EL (cell line): ENCODE measurements at places on chromosomes 16 and 17.

DNA sequence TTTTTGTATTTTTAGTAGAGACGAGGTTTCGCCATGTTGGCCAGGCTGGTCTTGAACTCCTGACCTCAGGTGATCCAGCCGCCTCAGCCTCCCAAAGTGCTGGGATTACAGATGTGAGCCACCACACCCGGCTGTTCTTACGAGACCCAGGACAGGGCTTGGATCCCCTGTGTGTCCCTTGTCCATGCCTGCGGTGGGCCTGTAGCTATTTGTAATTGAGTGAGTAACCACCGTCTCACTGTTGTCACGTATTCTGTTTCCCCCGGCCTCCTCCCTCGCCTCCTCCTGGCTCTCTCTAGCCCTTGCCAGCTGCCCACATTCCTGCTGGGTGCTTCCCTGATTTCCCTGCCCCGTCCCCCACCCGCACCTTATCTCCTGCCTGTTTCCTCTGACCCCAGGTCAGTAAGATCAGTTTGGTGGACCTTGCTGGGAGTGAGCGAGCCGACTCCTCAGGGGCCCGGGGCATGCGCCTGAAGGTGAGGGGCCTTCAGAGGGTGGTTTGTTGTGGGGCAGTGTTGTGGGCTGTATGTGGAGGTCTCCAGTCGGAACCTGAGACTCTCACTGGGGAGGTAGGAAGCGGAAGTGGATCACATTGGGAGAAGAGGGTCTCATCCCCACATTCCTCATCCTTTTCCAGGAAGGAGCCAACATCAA lies 5.6 kb downstream of the KIF1C start:
- no peak for DNase-seq

GRCh38 chr16:81547194-81547938 lies 102.8 kb downstream of the CMIP start:
- DNase-seq, result no peak

DNA sequence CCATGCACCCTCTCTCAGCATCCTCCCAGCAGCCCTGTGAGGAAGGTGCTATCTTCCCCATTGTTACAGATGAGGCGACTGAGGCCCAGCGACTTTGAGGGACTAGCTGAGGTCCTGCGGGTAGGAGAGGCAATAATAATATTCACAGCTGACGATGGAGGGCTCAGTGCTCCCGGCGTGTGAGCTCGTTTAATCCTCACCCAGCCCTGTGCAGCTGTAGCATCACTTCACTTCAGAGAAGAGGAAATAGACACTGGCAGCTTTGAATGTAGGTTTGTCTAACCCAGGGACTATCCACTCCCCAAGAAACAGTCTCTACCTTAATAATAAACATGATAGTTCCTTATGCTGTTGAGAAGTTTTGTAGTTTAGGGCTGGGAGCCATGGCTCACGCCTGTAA lies 21.6 kb downstream of the LASP1 start:
- no peak for DNase-seq

DNA sequence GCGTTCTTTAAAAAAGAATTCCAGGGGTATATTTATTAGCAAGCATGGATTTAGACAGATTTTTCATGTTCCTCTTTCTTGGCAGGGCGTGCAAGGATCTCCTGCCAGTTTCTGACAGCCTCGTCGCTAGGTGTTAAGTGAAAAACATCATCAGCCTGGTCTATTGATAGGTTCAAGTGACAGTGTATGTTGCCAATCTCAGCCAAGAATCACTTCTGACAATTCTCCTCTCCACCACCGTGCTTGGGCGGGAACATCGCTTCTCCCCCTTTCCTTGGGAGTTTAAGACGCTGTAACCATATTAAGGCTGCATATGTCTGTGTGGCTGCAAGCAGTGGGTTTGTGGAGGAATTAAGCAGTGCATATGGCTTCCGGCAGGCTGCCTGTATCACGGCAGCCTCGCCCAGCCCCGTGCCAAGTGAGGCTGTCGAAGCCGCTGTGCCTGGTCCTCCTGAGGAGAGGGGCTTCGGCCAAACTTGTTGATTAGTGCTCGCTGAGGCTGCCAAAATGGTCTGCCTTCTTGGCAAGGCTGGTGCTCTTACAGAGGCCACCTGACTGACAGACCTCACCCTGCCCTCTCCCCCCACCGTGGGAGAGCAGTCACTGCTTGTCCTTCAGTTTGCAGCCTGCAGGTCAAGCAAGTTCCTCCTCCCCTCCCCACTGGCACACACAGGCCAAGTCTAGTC lies 132.2 kb upstream of the MPHOSPH6 start:
- no peak for DNase-seq

DNA sequence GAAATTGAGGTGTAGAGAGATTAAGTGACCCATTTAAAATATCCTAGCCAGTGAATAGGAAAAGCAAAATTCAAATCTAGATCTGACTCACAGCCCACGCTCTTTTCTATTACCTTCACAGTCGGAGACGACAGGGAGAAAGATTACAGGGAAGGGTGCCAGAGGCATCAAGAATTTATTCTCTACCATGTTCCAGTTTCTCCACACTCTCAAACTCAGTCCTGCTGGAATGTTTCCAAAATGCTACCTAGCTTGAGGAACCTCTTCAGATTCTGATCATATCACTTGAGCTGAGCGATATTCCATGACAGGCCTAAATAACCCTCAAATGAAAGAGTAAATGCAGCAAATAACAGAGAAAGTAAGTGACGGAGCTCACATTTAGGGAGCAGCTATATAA lies 5.4 kb upstream of the PSMD7 start:
- no peak for DNase-seq

DNA sequence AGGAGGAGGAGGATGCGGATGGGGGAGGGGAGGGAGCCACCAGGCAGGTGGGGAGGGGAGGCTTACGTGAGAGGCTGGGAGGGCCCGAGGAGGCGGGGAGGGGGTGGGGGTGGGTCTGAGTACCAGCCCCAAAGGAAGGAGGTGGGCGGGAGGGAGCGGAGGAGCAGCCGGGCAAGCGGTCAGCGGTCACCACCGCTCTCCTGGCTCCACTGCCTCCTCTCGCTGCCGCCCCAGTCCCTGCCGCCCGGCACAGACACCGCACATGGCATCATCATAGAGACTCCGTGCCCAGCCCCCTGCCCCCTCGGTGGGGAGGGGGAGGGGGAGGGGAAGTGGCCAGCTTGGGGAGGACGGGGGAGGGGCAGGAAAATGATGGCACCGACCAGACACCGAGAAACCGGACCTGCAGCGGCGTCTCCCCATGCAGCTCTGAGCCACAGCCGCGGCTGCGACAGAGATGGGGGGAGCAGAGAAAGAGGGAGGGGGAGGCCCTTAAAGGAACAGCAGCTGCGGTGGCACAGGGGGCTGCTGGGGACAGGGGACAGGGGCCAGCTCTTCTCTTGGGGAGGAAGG lies at the start of gene TLCD3B:
Gene TLCD3B (minus strand): TSS at position 431 of the 573 bp plus-strand sequence. CDS start 744 bp downstream, outside the sequence.
- DNase-seq, result no peak

- no peak for DNase-seq
These were observed 22.3 kb downstream of the ARHGAP23 start for GRCh38 chr17:38450557-38451029.

DNA sequence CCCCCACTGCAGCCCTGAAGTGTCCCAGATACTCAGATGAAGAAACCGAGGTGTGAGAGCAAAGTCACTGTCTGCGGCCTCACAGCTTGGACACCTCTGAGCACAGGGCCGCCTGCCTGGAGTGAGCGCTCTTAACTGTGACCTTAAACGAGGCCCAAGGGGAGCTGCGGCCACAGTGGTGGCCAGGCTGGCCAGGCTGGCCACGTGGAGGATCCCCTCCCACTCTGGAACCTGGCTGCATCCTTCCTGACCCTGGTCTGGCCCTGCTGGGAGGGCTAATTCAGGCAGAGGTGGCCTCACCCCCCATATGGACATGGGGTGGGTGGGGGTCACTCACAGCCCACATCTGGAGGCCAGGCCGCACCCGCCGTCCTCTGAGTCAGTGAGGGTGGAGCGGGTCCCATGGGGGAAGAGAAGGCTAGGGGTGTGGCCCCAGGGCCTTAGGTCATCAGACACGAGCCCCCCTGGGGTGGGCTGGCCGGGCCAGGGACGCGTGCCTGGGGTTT lies 6.6 kb downstream of the VASN start:
- DNase-seq, result no peak

GRCh38 chr16:19645557-19645981 lies 72.5 kb downstream of the KNOP1 start:
- DNase-seq, result no peak

- DNase-seq, result no peak
These were observed 23.3 kb downstream of the NOS2 start for GRCh38 chr17:27776882-27777624.
